ENCODE measurements at places on chromosomes 13 and 19. TPM values are rescaled to one million over a fixed set of nuclear protein-coding genes. Genes with fewer than 3 reads are reported as not detected.

- no peak for DNase-seq
Measured at GRCh38 chr19:35161434-35161743, 6.9 kb downstream of the FXYD5 start.

GRCh38 chr19:31110336-31110735 is 238.9 kb downstream of the TSHZ3 start:
- peak; percentile 53 for DNase-seq

GRCh38 chr13:114071991-114072390 is 60.4 kb downstream of the RASA3 start:
- no peak for DNase-seq

PSG2 gene
- total RNA-seq = not detected

DCLK1 gene
- 5.5 TPM for total RNA-seq

- DNase-seq = no peak
Measured at GRCh38 chr19:4425537-4425936, 23.1 kb downstream of the CHAF1A start.

TMEM145 gene
- not detected for total RNA-seq

DNA sequence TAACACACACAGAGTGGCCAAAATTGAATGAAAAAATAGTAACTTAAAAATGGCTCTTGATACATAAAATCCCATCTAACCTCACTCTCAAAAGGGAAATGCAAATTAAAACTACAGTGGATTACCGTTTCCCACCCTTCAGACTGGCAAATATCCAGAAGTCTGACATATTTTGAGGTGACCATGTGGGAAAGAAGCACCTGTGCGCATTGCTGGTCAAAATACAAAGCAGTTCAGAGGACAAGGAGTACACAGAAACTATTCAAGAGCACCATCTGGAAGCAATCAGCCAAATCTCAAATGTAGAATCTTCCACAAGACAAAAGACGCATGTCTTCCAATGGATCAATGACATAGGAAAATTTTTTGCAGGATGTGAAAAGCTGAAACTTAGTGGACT is 23.2 kb downstream of the NALCN start:
- DNase-seq = no peak

GRCh38 chr13:30821421-30821820 is 84.7 kb upstream of the MEDAG start:
- DNase-seq = no peak

ANKRD24 gene
- total RNA-seq = 0.13 TPM

DNA sequence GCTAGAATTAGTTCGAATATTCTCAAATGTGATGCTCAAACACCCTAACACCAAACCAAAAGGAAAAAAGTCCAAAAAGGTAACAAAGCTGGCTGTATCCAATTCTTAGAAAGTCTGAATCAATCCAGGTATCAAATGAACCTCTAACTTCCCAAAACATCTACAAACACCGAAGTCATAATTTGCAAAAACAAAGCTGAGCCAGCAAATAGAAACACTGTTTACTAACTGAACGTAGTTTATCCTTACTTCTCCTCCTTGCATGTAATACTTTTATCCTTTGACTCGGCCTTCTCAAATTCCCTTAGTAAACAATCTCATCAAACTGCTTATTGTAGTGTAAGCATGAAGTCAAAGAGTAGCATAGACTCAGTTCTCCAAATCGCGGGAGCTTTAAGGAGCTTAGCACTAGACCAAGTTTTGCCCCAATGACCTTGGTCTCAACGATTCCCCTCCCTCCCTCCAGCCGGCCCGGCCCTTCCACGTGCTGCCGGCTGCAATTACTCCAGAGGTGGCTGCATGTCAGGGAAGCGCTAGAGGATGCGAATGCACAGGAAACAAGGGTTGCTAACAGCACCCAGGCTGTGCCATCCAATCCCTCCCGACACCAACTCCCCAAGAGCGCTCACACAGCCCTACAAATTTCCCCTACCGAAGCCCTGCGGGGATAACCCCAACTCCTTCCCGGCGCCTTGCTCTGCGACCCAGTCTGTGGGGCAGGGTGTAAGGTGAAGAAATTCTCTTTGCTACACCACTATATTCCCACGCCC is 693 bp downstream of the XPO4 start:
- peak; percentile 65 for DNase-seq

GRCh38 chr19:16673231-16673630 is 12.3 kb downstream of the TMEM38A start:
- DNase-seq = no peak

GRCh38 chr19:14525729-14526128 is 3.7 kb upstream of the TECR start:
- no peak for DNase-seq

DNA sequence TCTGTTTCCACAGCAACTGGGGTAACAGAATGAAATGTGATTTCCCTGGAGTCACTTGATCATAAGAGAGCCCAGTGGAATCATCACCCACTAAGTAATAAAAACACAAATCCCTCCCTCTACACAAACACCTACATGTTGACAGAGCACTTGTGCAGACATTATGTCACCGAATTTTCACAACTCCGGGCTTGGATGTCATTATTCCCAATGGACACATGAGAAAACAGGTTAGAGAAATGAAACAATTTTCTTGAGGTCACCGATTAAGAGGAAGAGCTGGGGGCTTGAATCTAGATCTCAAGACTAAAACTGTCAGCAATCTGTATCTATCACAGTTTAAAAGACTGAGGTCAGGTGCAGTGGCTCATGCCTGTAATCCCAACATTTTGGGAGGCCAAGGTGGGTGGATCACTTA is 3.1 kb downstream of the XRCC1 start:
- no peak for DNase-seq

DNA sequence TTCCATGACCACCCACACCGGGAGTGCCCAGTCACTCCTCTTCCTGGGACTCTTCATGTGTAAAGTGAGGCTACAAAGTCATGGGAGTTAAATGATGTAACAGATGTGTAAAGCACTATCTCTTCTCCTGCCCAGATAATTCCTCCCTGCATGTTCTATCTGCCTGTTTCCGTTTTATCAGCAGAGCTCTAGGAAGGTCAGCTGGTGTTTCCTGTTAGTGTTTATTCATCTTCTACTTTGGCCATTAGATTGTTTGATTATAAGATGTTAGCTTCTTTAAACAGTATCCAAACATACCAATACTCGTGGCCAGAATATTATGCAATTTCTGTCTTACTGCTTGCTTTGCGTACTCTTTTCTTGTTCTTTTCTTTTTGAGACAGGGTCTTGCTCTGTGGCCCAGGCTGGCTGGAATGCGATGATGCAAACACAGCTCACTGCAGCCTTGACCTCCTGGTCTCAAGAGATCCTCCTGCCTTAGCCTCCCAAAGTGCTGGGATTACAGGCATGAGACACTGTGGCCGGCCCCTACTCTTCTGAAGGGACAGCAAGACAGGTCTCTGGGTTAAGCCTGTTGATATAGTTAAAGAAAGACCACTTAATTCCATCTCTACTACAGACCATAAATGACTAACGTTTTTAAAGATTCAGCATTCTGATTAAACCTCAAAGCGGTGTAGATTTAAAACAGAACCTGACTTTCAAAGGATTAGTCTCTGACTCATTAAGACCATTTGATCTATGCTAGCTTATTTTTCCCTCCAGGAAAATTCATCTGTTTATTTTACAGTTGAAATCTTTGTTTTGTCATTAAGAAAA is 97.4 kb upstream of the AKAP11 start:
- peak; percentile 33 for DNase-seq

- no peak for DNase-seq
Measured at GRCh38 chr13:109576331-109576813, 210.0 kb downstream of the IRS2 start.

DNA sequence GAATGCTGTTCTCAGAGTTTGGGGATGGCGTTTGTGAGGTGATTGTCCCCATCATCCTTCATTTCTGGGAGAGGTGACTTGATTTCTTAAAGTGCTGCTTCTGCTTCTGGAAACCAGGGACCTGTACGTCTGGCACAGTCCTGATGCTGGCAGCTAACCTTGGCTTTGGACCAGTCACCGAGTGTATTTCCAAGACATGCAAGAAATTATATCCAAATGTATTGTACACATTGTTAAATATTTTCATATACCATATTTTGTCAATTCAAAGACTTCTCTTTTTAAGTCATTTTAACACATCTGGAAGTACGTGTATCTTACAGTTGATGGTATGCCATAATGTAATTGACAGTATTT is 97.4 kb downstream of the ARHGEF7 start:
- no peak for DNase-seq

DNA sequence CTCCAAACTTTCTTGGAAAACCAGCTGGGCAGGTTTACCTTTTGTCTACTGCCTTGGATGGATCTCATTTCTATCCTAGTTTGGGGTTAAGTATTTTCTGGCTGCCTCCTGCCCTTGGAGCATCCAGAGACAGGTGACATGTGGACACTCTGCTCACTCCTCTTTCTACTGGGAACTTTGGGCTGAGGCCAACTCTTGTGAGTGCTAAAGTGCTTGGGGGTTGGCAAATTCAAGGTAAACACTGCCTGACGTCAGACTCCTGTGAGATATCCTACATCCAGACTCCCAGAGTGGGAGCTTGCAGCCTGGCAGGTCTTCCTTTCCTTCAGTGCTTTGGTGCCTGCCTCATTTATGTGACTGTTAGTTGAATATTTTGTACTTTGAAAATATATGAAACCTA is 388.1 kb downstream of the KCNRG start:
- no peak for DNase-seq

DNA sequence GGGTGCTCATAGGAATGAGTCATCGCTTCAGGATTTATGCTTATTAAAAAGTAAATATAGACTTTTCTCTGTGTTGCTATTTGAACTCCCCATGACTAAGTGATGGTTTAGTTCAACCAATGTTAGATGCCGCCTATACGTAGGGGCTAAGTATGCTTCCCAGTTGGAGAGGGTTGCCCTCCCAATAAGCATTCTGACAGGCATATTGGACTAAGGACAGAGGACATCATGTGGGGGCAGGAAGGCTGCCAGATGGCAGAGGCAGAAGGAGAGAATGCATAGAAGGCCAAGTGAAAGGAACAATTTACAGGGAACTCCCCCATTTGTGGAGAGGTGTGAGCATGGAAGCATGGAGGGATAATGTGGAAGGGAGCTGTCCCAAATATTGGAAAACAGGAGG is 318.4 kb upstream of the OBI1 start:
- DNase-seq = no peak

DNA sequence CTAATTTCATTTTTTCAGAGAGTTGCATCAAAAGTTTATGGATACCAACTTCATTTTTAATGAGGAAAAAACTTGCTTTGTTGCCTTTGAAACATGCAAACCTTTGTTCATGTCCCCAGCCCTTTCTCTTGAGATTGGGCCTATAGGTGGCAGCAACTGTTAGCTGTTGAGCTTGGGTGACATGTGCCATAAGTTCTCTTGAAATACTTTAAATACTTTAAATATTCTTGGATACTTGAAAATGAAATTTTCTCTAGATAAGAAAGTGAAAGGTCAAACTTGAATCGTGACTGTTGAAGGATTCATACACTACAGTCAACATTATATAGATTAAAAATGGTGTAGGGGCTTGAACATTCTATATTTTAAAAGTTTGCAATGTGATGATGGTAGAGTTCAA is 294.9 kb downstream of the NDFIP2 start:
- DNase-seq = peak; percentile 22

GRCh38 chr19:12938779-12939601 is 581 bp downstream of the CALR start:
- DNase-seq = peak; percentile 52

DNA sequence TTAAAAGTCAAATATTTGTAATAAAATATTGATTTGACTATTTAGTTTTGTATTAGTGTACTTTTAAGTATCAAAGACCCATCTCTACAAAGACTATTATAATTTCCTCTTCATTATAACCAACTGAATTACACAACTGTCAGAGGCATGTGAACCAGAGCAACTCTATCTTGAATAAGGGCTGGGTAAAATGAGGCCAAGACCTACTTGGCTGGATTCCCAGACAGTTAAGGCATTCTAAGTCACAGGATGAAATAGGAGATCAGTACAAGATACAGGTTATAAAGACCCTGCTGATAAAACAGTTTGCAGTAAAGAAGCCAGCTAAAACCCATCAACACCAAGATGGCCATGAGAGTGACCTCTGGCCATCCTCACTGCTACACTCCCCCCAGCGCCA is 36.2 kb upstream of the ATP12A start:
- DNase-seq = no peak

PSPN gene
- 0.35 TPM for total RNA-seq

- no peak for DNase-seq
Measured at GRCh38 chr19:18745012-18745735, 45.9 kb downstream of the COMP start.

ZNF256 gene
- total RNA-seq = 1.1 TPM

SLC25A23 gene
- total RNA-seq = 10.9 TPM

- DNase-seq = no peak
Measured at GRCh38 chr13:100854006-100854405, 179.4 kb upstream of the TMTC4 start.

DNA sequence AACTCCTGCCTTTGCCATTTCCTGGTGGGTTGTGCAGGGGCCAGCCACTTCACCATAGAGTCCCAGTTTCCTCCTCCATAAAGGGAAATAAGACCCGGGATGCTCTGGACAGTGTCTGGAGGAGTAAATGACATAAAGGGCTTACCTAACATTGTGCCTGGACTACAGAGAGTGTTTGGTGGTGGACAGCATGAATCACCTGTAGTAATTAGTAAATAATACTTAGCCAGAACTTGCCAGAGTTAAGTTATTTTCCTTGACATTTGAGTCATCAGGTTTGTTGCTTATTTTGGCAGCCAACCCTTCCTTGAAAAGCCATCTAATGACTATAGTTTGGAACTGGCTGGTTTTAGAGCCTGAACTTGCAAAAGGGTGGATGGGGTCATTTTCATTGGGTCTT is 159.2 kb downstream of the SLC7A1 start:
- peak; percentile 17 for DNase-seq

- DNase-seq = no peak
Measured at GRCh38 chr19:39004403-39004802, 27.9 kb downstream of the FBXO27 start.

- DNase-seq = no peak
Measured at GRCh38 chr13:102237230-102237629, 164.6 kb downstream of the FGF14 start.

CIRBP gene
- 64.1 TPM for total RNA-seq

C19orf67 gene
- total RNA-seq = not detected

USPL1 gene
- 23.4 TPM for total RNA-seq

SHISA7 gene
- total RNA-seq = not detected

CD37 gene
- total RNA-seq = not detected

GRCh38 chr19:53160350-53160749 is 1.5 kb upstream of the ZNF347 start:
- DNase-seq = no peak

- no peak for DNase-seq
Measured at GRCh38 chr13:97726664-97727280, 226.7 kb upstream of the IPO5 start.
